Inflammatory macrophage treated with lipopolysaccharide for 4 hours (primary cell): ENCODE measurements at places on chromosomes 2 and 18.

- DNase-seq: no peak
Measured at GRCh38 chr2:128506534-128506933, 187.9 kb upstream of the HS6ST1 start.

- peak; percentile 36 for DNase-seq
Measured at GRCh38 chr2:230068016-230068650, 591 bp downstream of the SLC16A14 start.

- no peak for DNase-seq
Measured at GRCh38 chr2:103809941-103810441, 1043.9 kb upstream of the POU3F3 start.

DNA sequence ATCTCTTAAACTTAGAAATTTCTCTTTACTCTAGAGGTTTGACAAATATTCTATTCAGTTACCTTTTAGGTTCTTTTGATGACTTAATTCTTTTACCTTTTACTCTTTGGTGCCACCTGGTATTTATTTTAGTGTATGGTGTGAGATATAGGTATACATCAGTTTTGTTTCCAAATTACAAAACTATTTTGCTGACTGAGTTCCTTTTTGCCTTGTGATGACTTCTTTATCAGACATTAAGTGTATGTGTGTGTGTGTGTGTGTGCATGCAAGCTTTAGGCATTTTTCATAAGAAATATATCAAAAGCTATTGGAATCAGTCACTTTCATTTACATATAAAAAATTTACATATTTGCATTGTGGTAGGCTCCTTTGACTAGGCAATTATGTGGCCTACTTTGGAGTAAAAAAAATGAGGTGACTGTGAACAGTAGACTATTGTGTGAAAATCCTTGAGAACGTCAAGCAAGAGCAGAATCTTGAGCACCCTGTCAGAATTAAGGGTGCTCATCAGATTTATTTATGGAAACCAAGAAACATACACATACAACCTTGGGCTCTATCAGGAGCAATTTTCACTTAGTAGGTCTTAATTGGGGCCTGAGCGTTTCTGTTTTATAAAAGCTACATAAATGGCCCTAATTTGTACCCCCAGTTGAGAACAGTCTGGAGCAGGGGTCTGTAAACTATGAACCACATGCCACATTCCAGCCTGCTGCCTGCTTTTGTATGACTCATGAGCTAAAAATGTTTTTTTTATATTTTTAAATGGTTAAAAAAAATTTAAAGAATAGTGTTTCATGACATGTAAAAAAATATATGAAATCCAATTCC is 415.9 kb downstream of the SLC4A3 start:
- no peak for DNase-seq

DNA sequence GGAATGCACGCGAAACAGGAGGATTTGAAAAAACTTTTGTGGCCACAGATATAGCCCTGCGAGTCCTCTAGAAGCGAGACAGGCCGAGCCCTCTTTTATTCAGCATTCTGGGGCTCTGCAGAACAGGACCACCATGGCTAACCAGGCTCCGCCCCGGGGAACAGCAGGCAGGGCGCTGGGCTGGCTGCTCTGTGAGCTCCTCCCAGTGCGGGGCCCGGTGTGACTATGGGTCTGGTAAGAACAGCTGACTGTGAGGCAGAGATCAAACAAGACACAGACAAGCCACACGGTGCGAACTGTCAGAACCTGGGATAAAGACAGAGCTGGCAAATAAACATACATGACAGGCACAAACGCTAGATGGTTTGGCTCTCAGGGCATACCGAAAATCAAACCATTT is 15.5 kb downstream of the PXDN start:
- no peak for DNase-seq

GRCh38 chr2:66565291-66565690 is 130.4 kb downstream of the MEIS1 start:
- DNase-seq: no peak

DNA sequence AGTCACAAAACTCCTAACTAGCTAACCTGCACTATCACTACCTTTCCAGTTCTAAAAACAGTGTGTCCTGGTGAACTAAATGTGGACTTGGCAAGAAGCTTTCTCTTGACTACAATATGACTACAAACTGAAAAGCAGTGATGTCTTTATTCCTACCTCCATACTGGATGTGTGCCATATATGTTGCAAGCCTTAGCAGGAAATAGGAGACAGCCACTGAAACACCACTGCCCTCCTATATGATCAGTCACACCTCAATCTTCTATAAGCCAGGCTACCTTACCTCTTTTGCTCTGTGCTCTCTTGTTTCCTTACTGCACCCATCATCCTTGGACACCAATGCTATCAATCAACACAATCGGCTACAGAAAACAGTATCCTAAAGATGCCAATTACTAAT is 34.1 kb downstream of the SS18 start:
- no peak for DNase-seq

DNA sequence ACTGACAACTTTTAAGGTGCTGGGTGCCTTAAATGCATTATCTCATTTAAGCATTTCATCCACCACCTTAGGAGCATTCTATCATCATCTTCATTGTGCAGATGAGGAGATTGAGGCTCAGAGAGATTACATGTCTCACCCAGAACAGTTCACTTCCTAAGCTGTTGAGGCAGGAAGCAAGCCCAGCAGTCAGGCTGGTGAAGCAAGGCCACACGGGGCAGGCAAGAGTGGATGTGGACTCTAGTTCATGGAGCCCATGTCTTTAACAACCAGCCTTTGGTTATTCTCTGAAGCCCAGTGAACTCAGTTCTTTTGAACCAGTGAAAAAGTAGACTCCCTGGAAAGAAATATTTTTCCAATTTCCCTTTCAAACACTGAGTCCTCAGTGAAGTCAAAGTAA is 294.8 kb upstream of the MGAT5 start:
- no peak for DNase-seq

DNA sequence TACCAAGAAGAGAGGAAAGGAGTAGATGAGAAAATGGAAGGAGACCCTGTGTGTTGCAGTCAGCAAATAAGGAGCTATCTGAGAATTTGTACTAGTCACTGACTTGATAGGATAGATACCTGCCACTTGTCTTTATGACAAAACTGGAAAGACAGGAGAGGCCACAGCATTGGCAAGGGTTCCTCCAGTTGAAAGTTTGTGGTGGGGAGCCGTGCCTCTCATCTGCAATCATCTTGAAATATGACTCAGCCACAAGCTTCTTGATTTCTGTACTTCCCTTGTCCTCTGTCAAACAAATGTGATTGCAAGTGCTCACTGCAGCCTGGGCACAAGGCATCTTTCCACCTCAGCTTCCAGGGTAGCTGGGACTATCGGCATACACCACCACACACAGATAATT is 99.1 kb downstream of the GREB1L start:
- no peak for DNase-seq

DNA sequence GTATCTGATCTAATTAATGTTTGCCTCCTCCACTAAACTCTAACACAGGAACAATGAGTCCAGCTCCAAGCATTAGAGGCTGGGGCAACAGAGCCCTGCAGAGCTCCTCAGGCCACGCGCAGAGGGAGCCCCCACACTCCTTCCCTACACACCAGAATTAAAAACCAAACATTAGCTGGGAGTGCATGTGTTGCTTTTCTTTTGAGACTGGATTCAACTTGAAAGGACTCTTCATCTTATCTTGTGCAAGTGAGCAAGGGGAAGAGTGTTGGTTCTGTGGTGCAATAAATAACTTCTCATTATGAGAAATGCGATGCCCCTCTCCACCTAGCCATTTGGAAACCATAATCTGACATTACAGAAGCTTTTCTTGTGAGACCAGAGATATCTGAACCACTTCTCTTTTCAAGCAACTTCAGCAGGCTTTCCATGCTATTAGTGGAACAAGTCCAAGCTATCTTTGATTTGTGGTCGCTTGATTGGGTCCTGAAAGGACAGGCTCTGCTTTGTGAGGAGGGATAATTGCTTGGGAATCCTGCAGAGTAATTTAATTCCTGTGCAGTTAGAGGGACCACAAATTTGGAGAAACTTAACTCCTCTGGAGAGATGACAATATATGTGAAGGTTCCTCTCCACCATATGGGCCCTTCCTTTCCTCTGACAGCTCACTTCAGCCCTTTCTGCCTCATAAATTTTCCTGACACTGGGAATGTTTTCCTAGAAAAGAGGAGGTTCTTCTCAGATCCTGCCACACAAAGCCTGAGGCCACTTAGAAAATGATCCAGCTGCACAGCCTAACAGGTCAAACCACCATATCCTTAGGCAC is 112.5 kb downstream of the ATL2 start:
- DNase-seq: peak; percentile 82

- no peak for DNase-seq
Measured at GRCh38 chr2:130894326-130894942, 57.7 kb downstream of the ARHGEF4 start.

- no peak for DNase-seq
Measured at GRCh38 chr2:47676261-47676926, 106.6 kb upstream of the MSH6 start.

DNA sequence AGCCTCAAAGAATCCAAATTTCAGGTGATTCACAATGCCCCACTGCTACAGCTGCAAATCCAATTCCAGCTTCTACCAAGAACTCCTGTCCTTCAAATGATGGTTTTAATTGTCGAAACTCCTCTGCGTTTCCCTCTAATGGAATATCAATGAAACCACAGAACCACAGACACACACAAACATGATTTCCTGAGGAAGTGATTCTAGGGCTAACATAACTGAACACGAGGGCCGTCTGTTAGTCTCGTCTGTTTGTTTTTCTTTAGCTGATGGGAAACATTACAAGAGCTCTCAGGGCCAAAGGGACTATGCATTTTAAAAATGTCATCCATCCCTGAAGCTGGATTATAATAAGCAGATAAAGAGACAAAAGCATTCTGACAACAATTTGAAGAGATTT is 59.4 kb downstream of the RNF152 start:
- peak; percentile 63 for DNase-seq

- no peak for DNase-seq
Measured at GRCh38 chr2:127463155-127463991, 45.1 kb downstream of the PROC start.

GRCh38 chr2:135159191-135159590 is 107.1 kb downstream of the RAB3GAP1 start:
- no peak for DNase-seq

DNA sequence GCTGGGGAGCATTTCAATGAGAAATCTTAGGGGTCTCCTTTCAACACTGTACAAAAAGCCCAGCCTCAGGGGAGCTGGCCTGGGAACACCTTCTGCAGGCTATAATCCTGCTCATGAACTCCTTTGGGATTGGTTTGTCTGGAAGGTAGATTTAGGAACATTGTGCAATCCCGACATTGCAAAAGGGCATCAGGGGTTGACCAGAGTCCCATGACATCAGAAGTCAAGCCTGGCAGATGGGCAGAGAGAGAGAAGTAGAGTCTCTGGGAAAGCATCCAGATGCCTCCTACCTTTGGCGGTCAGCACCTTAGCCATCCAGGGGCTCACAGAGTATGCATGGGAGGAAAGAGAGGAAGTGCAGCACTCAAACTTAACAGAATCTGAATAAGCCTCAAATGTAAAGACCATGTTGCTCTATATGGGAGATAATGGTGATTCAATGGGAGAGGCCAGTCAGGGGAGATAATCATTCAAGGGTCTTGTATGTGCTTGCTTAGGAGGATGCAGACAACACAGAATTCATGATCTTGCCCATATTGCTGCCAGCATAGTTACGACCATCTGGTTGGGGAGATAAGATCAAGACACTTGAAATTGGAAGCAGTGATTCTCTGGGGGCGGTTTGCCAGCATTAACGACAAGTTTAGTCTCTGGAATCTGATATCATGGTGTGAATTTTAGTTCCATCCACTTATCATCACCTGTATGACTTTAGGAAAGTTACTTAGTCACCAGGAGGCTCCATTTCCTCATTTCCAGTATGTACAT is 58.3 kb upstream of the UPP2 start:
- no peak for DNase-seq

DNA sequence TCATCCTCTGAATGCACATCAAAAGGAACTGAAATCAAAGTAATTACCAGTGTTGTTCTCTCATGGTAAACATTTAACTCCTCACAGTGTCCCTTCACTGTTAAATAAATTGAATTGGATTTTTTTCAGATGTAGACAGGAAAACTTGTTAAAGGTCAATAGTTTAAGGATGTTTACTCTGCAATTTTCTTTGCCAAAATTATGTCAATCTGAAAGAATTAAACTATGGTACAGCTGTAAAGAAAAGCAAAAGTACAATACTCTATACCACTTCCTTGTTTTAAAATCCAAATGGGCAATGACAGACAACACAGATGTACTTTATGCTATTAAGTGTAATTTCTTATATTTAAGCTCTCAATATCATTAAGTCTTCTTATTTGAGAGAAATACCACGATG is 153.2 kb downstream of the WDPCP start:
- DNase-seq: no peak

DNA sequence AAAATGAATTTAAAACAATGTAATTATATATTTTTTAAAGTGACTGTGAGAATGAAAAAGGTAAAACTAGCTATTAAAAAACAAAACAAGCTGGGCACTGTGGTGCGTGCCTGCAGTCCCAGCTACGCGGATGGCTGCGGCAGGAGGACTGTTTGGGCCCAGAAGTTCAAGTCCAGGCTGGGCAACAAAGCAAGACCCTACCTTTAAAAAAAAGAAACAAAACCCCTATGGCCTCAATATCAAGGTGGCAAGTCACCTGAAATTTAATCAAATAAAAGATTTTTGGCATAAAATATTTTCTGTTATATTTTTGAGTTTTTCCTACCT is 46.9 kb upstream of the STRN start:
- DNase-seq: no peak

- DNase-seq: no peak
Measured at GRCh38 chr18:62384610-62385097, 59.5 kb downstream of the TNFRSF11A start.

DNA sequence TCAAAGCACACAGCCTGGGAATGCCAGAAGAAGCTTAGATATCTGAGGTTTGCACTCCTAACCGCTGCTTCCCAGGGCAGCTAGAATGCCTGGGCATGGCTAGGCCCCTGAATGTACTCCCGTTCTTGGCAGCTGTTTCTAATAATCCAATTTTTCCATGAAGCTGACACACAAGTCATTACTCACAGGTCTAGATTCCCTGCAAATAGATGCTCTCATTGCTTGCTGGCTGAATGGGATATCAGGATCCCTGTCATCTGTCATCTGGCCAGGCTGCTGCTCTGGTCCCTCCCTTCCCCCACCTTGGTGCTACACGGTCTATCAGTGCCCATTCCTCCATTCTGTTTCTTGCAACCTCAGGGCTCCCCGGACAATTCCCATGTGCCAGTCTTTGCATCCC is 40.7 kb upstream of the TEX51 start:
- DNase-seq: no peak

GRCh38 chr2:37306024-37306423 is 18.6 kb downstream of the PRKD3 start:
- DNase-seq: no peak

- no peak for DNase-seq
Measured at GRCh38 chr2:163626639-163627109, 109.1 kb downstream of the FIGN start.

GRCh38 chr2:27638037-27638637 is 9.3 kb downstream of the GPN1 start:
- DNase-seq: no peak

DNA sequence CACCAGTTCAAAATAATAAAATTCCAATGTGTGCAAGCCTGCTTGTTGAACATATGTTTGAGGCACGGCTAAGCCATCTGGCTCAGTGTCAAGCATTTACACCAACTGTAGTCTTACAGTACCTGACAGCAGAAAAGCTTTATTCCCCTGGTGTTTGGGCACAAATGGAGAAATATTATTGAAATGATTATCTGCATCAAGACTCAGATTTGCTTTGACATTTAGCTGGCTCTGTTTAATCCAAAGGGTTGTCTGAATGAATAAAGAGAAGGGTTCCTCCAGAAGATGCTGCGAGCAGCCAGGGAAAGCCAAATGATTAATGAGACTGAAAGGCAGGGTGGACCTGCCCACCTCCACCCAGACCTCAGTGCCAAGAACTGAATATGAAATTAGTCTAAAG is 393.2 kb upstream of the GALNT5 start:
- DNase-seq: no peak
